ENCODE measurements at places on chromosomes 3 and 15.

- DNase-seq: no peak
Observed at GRCh38 chr3:46460051-46460450, 4.7 kb downstream of the LTF start.

DNA sequence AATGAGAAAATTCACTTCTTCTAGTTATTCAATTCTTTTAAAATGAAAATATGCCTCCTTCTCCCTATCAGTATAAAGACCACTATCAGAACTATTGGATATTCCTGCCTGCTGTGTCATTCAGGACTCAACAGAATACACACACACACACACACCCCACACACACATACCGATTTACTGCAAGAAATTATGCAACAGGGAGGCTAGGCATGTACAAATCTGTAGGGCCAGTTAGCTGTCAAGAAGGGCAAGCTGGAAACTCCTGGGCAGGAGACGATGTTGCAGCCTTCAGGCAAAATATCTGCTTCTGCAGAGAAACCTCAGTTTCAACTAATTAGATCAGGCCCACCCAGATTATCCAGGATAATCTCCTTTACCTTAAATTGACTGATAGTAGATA is 13.9 kb upstream of the RYR3 start:
- DNase-seq: no peak

DNA sequence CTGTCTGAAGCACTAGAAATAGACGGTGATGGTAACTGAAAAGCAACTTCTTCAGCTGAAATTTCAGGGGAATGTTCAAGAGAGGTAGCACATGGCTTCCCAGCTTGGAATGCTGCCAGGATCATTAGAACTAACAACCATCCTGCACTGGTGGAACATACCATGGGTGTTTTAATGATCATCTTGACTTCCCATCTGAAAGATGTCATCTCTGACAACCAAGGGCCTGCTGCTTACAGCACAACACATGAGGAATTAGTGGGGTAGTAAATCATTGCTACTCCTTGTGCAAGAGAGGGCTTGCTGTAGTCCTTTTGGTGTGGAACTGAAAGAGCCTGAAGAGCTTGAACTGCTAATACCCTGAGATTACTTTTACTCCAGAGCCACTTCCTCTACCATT is 853.7 kb downstream of the MCTP2 start:
- no peak for DNase-seq

GRCh38 chr15:49645277-49645676 is 24.4 kb downstream of the DTWD1 start:
- DNase-seq: no peak

DNA sequence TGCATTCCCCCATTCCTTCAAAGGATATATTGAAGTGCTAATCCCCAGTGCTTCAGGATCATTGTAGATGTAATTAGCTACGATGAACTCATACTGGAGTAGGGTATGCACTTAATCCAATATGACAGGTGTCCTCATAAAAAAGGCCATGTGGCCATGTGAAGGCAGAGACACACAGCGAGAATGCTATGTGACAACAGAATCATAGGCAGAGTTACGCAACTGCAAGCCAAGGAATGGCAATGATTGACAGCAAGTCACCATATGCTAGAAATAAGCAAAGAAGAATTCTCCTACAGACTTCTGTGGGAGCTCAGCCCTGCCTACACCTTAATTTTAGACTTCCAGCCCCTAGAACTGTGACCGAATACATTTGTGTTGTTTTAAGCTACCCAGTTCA is 875.6 kb upstream of the ROBO1 start:
- no peak for DNase-seq

- no peak for DNase-seq
Observed at GRCh38 chr15:76338486-76339304, 2.1 kb downstream of the ISL2 start.

DNA sequence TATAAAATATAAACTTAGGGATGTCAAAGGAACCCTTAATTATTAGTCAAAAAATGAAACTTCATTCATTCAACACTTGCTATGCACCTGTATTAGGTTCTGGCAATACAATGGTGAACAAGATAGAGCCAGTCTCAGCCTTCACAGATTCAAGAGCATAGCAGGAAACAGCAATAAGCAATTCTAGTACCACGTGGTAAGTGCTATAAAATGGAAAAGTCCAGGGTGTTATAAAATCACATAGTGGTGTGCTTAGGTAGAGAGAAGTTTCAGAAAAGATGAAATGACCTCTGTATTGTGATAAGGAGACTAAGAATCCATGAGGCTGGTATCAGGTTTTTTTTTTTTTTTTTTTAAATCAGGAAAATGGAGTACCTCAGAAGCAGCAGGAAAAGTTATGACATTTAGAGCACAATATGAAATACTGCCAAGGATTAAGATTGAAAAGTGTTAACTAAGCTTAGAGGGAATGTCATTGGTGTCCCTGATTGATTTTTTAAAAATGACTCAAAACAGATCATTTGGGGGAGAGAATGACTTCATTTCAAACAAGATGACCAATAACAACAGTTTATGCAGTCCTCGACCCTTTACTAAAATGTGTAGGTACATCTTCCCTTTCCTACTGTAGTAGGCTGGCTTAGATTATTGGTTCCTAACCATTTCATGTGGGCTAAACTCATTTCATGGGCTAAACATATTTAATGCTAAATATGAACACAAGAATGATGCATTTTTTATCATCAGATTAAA is 5.0 kb downstream of the TOMM70 start:
- DNase-seq: no peak

DNA sequence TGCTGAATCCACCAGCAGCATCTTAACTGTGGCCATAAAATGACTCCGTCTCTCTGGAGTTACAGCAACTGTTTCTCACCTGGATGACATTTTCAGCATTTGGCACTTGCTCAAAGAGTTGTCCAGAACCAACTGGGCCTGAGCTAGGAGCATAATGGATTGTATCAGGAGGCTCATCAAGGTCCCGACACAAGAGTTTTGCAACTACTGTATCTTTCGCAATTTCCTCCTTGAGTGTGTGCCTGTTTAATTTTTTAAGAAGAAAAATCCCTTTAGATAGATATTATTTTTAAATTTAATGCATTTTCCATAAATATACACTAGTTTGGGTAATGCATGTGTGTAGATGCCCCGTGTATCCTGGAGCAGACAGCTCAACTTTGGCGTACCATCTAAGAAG is 44.3 kb upstream of the C3orf49 start:
- no peak for DNase-seq

DNA sequence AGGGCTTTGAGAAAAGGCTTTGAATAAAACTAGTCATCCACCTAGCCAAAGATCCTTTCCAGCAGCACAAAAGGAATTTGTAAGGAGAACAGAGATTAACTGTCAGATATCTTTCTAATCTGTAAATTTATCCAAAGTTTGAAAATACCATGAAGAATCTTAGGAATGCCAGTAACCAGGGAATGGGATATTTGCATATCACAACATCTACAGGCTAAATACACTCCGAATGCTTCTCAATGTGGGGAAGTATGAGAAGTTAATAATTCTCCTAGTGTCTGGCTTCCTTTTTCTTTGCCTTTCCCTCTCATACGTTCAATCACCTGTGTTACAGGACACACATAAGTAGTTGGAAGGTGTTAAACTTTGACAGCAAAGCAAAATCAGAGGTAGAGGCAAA is 7.8 kb downstream of the ANAPC13 start:
- DNase-seq: no peak

- no peak for DNase-seq
Observed at GRCh38 chr3:36904641-36905040, 40.2 kb downstream of the TRANK1 start.

DNA sequence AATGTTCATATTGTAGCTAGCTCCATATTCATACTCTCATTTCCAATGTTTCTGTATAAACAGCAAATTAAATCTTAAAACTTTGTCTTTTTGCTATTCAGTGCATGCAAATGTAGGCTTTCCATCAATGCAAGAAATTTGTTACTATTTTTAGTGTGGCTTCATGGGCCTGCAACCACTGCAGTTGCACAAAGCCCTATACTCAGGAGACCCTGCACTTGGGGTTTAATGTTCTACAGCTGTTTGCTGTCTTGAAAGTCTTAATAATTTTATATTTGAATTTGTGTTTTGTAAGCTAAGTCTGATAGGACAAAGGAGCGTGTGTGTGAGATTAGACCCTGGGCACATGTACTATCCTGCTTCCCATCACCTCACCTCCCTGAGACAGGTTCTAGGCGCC is 9.6 kb downstream of the PYDC2 start:
- no peak for DNase-seq

DNA sequence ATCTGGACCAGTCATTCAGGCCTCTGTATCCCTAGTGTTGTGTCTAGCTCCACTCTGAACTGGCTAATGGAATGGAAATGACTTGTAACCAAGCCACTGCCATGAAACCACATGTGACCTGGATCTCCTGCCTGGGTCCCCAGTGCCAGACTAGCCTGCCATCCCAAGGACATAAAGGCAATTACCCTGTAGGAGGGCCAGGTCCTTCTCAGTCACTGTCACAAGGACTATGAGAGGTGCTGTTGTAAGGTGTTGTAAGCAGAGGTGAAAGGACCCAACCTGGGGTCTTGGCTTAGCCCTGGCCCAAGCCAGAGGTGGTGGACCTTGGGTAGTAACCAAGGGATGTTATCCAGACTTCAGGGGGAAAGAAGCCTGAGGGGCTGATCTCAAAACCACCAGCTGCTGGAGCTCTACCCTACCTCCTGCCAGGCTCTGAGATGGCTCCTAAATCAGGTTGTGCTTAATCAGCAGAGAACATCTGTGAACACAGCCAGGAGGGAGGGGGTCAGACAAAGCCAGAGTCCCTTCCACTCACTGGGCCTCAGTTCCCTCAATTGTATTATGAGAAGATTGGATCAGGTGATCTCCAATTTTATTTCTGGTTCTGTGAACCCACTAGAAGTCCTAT is 15.7 kb upstream of the KLHL24 start:
- no peak for DNase-seq

DNA sequence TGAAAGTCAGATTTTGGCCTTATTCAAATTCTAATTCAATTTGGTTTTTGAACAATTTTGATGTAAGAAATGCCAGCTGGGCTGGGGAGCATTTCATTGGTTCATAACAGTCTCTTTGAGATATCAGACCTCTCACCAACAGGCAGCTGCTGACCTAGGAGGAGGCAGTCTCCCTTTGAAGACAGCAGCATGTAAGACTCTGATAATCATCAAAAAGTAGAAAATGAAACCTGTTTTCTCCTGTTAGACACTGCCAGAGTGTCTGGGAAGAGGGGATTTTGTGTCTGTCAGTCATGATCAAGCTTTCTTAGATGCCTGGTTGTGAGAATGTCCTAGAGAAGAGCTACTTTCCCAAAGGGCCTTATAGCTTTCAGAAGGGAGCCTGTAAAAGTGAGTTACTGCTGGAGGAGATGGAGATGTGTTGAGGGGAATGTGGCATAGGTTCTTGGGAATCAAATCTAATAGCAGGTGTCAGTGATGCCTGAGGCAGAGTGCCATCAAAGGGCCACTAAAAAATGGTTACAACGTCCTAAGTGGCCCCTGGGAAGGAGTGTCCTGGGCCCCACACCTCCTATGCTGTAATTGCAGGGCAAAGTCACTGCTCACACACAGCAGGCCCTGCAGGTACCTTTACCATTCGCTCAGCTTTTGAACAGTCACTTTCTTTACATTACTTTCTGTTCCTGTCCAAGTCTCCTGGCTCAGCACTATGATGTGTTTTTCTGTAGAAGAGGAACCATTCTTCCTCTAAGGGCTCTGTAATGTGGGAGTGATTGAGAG is 43.1 kb downstream of the FSTL1 start:
- DNase-seq: no peak

- DNase-seq: no peak
Observed at GRCh38 chr3:178507507-178508442, 28.5 kb upstream of the KCNMB2 start.

GRCh38 chr3:155032918-155033317 is 47.2 kb upstream of the MME start:
- no peak for DNase-seq

DNA sequence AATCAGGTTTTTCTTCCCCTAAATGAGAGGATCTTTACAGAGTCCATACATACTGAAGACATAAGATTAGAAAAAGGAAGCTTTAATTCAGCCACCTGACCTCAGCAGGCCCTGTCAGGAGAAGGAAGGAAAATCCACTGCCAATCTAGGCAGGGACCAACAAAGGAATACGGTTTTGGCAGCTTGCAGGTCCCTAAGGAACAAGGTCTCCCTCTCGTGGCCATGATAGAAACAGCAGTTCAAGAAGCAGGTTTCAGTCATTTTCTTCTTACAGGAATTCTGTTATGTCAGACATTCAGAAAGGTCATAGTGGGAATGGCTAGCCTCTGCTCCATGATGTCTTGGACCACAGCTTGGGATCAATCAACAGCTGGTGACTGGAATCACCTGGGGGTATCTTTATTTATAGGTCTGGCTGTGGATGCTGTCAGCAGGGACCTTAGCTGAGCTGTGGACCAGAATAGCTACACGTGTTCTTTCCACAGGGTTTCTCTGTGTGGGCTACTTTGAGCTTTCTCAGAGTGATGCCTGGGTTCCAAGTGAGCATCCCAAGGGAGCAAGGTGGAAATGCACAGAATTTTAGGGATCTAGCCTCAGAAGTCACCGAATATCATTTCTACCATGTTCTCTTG is 9.4 kb upstream of the CMSS1 start:
- DNase-seq: no peak

GRCh38 chr3:58651276-58651675 is 15.3 kb downstream of the FAM3D start:
- no peak for DNase-seq

DNA sequence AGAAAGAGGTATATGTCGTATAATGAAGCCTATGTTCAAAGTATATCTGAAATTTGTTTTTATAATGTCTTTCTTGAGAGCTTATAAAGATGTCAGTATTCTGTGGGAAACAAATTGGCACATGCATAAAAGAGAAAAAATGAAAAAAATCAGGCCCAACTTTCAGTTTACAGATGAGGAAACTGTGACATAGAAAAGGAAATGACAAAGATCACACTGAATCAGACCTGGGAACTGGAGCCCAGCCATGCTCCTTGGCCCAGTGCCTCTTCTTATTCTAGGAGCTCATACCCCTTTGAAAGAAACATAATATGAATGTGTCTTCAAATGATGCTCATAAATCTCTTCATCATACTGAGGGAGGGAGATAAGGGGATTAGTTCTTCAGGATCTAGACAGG is 48.4 kb downstream of the TMEM44 start:
- peak; percentile 49 for DNase-seq

- no peak for DNase-seq
Observed at GRCh38 chr3:21528291-21528995, 222.6 kb downstream of the ZNF385D start.

All from stimulated activated CD4-positive, alpha-beta T cell treated with anti-CD3 and anti-CD28 coated beads, Interleukin-1b, Interleukin-23, amount 100 ng/mL, for 48 hours (primary cell).